ENCODE measurements at places on chromosomes 11 and 22. TPM values are rescaled to one million over a fixed set of nuclear protein-coding genes. Genes with fewer than 3 reads are reported as not detected.

NAP1L4 gene
- total RNA-seq = 154 TPM

UBXN1 gene
- total RNA-seq = 34.5 TPM

IFT27 gene
- total RNA-seq = 20.2 TPM

ZNF280B gene
- total RNA-seq = 1.9 TPM

GRCh38 chr11:32833921-32834320, 4.2 kb downstream of the PRRG4 start:
- DNase-seq = no peak

DNA sequence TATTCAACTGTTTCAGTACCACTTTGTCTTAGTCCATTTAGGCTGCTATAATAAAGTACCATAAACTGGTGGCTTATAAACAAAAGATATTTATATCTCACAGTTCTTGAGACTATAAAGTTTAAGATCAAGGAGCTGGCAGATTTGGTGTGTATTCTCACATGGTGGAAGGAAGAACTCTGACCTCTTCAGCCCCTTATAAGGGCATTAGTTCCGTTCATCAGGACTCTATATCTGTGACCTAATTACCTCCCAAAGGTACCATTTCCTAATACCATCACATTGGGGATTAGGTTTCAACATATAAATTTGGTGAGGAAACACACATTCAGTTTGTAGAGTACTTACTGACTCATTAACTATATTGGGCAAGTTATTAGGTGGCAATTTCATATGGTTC, 10.7 kb upstream of the ARL14EP start:
- DNase-seq = no peak

GRCh38 chr11:112004389-112004788, 20.8 kb upstream of the DLAT start:
- DNase-seq = no peak

DNA sequence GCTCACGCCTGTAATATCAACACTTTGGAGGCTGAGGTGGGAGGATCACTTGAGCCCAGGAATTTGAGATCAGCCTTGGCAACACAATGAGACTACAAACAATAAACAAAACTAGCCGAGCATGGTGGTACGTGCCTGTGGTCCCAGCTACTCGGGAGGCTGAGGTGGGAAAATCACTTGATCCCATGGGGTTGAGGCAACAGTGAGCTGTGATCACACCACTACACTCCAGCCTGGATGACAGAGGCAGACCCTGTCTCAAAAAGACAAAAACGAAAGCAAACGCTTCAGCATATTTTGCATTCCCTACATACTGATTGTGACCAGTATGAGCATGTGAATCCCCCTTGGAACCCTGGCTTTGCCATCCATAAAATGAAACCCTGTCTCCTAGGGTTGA, 33.9 kb upstream of the MN1 start:
- DNase-seq = no peak

- no peak for DNase-seq
Measured at GRCh38 chr22:30506507-30506968, 1.0 kb upstream of the SEC14L4 start.

Measured in urinary bladder (tissue), 4 donors.